ENCODE measurements at places on chromosomes 5 and 9. TPM values are rescaled to one million over a fixed set of nuclear protein-coding genes. Genes with fewer than 3 reads are reported as not detected.
A peak's percentile ranks its signal among the peaks of the same experiment; 100 is the strongest.

ASPN gene
- total RNA-seq, result not detected

GRAMD2B gene
- total RNA-seq, result 3.0 TPM

DNA sequence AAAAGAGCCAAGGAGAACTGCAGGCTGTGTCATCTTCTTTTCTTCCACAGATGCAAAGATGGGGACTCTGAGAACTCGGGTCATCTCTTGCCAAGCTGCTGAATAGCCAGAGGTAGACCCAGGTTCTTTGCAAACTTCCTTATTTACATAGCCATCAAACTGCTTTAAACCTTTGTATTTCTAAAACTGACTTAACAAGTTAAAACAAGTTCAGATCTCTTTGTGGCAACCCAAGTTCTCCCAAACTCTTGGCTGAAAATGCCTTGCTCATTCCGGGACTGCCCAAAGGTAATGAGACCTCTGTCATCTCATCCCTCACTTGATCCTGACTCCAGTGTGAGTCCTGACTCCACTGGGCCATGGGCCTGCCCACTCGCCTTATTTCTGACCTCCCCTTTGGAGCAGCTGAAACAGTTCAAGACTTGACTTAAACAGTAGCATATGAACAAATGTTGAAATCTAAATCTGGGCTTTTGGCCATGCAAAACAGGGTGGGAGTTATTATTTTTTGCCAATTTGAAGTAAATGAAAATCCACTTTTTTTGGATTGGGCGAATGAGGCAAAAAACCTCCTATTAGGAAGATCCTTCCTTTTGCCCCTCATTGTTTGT lies 50.6 kb downstream of the FBXL7 start:
- H3K27me3 ChIP-seq, result no peaks in the 10 kb centered on the region
- H3K4me1 ChIP-seq, result no peaks in the 10 kb centered on the region
- H3K4me3 ChIP-seq, result no peak overlapping the region
- no peak overlapping the region for H3K27ac ChIP-seq
- DNase-seq, result no peak

GRCh38 chr5:135651156-135651555 lies 72.4 kb upstream of the CXCL14 start:
- no peak for DNase-seq
- no peak overlapping the region for H3K4me3 ChIP-seq
- no peaks in the 10 kb centered on the region for H3K36me3 ChIP-seq
- no peak overlapping the region for H3K27ac ChIP-seq
- H3K4me1 ChIP-seq, result no peaks in the 10 kb centered on the region
- no peaks in the 10 kb centered on the region for H3K27me3 ChIP-seq

PCDHB4 gene
- not detected for total RNA-seq

FABP6 gene
- not detected for total RNA-seq

INSYN2B gene
- not detected for total RNA-seq

FOXD4 gene
- total RNA-seq, result 0.93 TPM

- H3K36me3 ChIP-seq, result no peaks in the 10 kb centered on the region
- H3K4me1 ChIP-seq, result peaks cover 10% of the 10 kb centered on the region
- H3K27ac ChIP-seq, result no peak overlapping the region
- H3K4me3 ChIP-seq, result no peak overlapping the region
- DNase-seq, result no peak
Observed at GRCh38 chr5:125673359-125673950, 749.8 kb upstream of the GRAMD2B start.

DNA sequence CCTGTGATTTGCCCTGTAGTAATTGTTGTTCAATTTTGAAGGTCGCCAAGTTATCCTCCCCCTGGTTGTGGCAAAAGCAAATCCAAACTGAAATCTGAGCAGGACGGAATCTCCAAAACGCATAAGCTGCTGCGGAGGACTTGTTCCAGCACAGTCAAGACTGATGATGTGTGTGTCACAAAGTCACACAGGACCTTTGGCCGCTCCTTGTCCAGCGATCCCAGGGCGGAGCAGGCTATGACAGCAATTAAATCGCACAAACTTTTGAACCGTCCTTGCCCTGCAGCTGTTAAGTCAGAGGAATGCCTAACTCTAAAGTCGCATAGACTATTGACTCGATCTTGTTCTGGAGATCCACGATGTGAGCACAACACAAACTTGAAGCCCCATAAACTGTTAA lies 128.4 kb downstream of the PARP8 start:
- no peak overlapping the region for H3K4me3 ChIP-seq
- no peak overlapping the region for H3K27ac ChIP-seq
- H3K36me3 ChIP-seq, result no peaks in the 10 kb centered on the region
- H3K27me3 ChIP-seq, result no peaks in the 10 kb centered on the region
- H3K4me1 ChIP-seq, result no peaks in the 10 kb centered on the region

DNA sequence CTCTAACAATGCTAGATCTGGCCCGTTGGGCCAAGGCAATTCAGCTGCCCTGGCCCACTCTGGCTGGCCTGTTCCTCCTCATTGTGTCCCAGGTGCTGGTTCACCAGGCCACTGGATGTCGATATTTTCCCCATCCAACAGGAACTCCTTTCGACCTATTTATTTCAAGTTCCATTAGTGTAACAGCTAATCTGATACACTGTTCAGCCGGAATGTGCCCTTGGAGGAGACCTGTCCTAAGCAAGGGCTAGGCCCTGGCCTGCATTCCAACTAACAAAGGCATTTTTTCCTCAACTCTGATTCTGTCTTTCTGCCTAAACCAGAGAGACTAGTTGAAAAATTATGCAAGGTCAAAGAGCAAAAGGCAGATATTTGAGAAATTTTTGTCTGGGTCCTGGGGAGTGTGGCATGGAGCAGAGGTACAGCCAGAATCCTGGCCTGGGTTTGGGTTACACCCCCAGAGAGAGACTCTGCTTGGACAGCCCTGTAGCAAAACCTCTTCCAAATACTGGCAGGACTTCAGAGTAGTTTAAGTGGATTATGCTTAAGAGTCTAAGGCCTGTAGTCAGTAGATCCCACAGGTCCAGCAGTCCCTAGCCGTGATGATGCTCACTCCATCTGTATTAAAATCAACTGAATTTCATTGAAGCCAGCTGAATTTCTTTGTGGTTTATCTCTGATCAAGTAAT lies 36.1 kb downstream of the MARCHF11 start:
- DNase-seq, result no peak
- no peaks in the 10 kb centered on the region for H3K27me3 ChIP-seq
- H3K4me1 ChIP-seq, result no peaks in the 10 kb centered on the region
- H3K36me3 ChIP-seq, result no peaks in the 10 kb centered on the region

DNA sequence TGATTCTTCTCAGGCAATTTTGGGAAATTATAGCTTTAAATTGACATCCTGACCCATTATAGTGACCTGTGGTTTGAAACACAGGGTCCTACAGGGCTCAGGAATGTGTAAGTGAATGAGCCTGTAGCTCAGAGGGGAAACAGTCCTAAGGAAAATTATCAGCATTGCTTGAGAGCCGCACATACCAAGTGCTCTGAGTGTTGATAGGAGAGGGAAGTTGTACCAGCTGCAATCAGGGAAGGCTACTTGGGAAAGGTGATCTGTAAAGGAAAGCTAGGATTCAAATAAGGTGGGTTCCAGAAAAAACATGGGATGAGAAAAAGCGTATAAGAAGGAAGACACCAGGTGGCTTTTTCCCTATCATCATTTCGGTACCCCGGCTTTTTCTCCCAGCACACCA lies 4.4 kb upstream of the SLC25A51 start:
- DNase-seq, result no peak
- H3K4me1 ChIP-seq, result peaks cover 22% of the 10 kb centered on the region
- H3K27me3 ChIP-seq, result no peaks in the 10 kb centered on the region
- H3K27ac ChIP-seq, result peak overlapping the region; percentile 85
- no peak overlapping the region for H3K4me3 ChIP-seq
- H3K36me3 ChIP-seq, result no peaks in the 10 kb centered on the region

KCNIP1 gene
- not detected for total RNA-seq

DNA sequence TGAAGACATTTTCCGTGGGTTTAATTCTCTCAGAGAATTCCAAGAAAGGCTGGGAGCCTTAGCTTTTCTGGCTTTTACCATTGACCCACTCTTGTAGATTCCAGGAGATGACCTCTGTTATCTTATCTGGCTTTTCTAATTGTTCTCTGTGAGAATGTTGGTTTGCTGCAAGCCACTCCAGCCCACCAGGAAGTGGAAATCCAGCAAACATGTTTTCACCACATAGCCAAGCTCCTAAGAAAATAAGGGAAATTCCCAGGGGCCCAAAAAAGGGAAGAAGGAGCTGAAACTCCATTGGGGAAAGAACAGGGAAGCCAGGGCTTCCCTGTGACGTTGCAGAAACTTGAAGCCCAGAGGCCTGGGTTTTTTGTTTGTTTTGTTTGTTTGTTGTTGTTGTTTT lies 19.7 kb downstream of the GPR107 start:
- DNase-seq, result peak; percentile 60
- no peak overlapping the region for H3K4me3 ChIP-seq
- no peaks in the 10 kb centered on the region for H3K27me3 ChIP-seq
- peaks cover 24% of the 10 kb centered on the region for H3K4me1 ChIP-seq
- peaks cover 2% of the 10 kb centered on the region for H3K36me3 ChIP-seq

DNA sequence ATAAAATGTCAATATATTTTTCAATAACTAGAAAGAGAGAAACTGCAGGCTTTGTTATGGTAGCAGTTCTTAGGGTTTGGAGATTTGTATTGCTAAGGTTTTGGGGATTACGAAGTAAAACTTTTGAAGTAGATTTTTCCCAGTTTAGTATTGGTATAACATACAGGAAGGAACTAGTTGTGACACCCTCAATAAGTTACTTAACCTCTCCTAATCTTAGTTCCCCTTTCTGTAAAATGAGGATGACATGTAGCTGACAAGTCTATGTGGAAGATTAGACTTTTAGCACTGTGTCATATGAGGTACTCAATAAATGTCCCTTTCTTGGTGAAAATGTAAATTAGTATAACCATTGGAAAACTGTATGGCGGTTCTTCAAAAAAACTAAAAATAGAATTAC lies 73.4 kb upstream of the ATG10 start:
- H3K27me3 ChIP-seq, result no peaks in the 10 kb centered on the region
- no peaks in the 10 kb centered on the region for H3K4me1 ChIP-seq
- H3K36me3 ChIP-seq, result no peaks in the 10 kb centered on the region
- no peak overlapping the region for H3K4me3 ChIP-seq
- DNase-seq, result no peak
- no peak overlapping the region for H3K27ac ChIP-seq

- no peaks in the 10 kb centered on the region for H3K36me3 ChIP-seq
- H3K27ac ChIP-seq, result no peak overlapping the region
- H3K4me1 ChIP-seq, result no peaks in the 10 kb centered on the region
- no peak overlapping the region for H3K4me3 ChIP-seq
- no peaks in the 10 kb centered on the region for H3K27me3 ChIP-seq
Observed at GRCh38 chr5:107442452-107442851, 228.3 kb downstream of the EFNA5 start.

SPATA31C1 gene
- total RNA-seq, result not detected

DNA sequence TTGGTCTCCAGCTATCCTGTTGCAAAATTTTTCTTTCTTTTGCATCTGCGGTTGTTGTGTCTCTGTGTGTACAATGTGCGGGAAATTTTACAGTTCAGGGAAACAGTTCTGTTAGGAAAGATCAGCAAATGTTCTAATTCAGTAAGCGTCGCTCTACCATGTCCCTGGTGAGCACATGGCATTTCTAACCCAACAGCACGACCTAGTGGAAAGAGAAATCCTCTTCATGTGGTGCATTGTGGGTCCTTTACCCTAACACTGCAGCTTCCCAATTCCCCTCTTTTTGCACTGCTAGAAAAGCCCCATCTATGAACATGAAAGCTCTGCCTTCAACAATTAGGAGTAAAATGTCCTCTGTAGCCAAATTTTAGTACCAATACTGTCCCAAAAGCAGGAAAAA lies 974.2 kb upstream of the CDH9 start:
- H3K27me3 ChIP-seq, result no peaks in the 10 kb centered on the region
- no peak overlapping the region for H3K4me3 ChIP-seq
- DNase-seq, result no peak
- no peak overlapping the region for H3K27ac ChIP-seq

FAM221B gene
- total RNA-seq, result not detected

DNA sequence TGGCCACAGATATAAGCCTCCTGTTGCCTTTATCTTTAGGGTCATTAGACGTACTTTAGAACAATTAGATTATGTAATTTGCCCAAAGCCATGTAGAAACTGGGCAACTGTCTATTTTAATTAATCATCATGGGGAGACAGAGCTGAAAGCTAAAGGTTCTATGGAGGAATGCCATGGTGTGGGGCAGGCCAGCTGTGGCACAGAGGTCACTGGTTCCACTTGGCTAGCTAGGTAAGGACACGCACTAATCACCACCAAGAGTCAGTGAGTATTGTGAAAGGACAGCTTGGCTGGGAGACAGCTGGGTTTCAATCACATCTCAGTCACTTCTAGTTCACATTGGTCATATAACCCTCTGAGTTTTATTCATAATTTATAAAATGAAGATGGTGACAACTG lies 81.7 kb downstream of the HMHB1 start:
- no peak for DNase-seq
- no peak overlapping the region for H3K27ac ChIP-seq
- no peak overlapping the region for H3K4me3 ChIP-seq
- no peaks in the 10 kb centered on the region for H3K36me3 ChIP-seq
- H3K4me1 ChIP-seq, result no peaks in the 10 kb centered on the region
- no peaks in the 10 kb centered on the region for H3K27me3 ChIP-seq

DNA sequence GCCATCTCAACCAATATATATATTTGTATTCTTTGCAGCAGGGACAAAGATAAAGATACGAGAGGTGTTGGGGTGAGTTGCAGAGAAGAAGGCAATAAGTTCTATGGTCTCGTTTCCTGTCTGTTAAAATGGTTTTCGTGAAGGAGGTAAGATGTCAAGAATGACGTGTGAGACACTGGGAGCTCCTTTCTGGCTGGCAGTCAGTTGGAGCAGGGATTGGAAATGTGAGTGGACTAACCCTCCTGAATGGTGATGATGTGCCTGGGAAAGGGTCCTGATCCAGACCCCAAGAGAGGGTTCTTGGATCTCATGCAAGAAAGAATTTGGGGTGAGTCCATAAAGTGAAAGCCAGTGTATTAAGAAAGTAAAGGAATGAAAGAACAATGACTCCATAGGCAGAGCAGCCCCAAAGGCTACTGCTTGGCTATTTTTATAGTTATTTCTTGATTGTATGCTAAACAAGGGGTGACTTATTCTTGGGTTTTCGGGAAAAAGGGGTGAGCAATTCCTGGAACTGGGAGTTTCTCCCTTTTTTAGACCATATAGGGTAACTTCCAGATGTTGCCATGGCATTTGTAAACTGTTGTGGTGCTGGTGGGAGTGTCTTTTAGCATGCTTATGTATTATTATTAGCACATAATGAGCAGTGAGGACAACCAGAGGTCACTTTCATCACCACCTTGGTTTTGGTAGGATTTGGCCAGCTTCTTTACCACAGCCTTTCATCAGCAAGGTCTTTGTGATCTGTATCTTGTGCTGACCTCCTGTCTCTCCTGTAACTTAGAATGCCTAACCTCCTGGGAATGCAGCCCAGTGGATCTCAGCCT lies 53.7 kb downstream of the SPATA31C2 start:
- H3K36me3 ChIP-seq, result no peaks in the 10 kb centered on the region
- H3K27me3 ChIP-seq, result no peaks in the 10 kb centered on the region
- H3K27ac ChIP-seq, result no peak overlapping the region
- no peak overlapping the region for H3K4me3 ChIP-seq

- no peaks in the 10 kb centered on the region for H3K27me3 ChIP-seq
- H3K36me3 ChIP-seq, result no peaks in the 10 kb centered on the region
- no peak for DNase-seq
- no peak overlapping the region for H3K27ac ChIP-seq
- no peaks in the 10 kb centered on the region for H3K4me1 ChIP-seq
- H3K4me3 ChIP-seq, result no peak overlapping the region
Observed at GRCh38 chr9:28539434-28540070, 966.3 kb upstream of the C9orf72 start.
